ENCODE measurements at places on chromosomes 1 and 21.

- DNase-seq, result no peak
Measured at GRCh38 chr1:147062956-147063355, 109.3 kb downstream of the PRKAB2 start.

DNA sequence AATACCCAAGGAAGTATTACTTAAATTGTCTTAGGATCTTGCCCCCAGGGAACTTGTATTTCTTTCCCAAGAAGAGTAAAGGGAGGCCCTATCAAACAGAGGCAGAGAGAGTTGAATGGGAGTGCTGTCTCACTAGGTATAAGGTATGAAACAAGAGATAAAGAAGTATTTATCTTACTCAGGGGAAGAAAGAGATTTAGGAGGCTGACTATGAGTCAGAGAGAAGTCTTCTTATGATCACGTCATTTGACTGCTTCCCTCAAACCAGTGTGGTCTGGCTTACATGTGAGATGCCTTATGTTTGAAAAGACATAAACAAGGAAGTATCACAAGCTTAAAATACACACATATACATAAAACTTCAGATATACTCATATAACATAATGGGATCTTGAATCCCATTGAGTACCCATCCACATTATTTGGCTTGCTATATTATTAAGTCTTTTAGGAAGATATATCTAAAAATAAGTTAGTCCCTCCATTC lies 29.6 kb downstream of the DUSP10 start:
- no peak for DNase-seq

GRCh38 chr1:180428782-180429695 lies 73.3 kb downstream of the ACBD6 start:
- DNase-seq, result no peak

DNA sequence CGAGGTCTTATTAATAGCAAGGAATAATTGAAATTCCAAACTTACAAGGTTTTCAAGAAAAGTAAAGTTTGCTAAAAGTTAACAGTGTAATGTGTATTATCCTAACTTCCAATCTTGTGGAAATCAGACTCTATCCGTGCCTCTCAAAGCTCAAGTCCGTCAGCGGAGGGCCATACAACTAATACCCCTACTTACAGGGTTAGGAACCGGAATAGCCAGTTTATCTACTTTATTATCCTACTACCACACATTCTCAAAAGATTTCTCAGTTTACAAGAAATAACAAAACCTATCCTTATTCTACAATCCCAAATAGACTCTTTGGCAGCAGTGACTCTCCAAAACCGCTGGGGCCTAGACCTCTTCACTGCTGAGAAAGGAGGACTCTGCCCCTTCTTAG lies 457.8 kb downstream of the PTPRC start:
- DNase-seq, result no peak

DNA sequence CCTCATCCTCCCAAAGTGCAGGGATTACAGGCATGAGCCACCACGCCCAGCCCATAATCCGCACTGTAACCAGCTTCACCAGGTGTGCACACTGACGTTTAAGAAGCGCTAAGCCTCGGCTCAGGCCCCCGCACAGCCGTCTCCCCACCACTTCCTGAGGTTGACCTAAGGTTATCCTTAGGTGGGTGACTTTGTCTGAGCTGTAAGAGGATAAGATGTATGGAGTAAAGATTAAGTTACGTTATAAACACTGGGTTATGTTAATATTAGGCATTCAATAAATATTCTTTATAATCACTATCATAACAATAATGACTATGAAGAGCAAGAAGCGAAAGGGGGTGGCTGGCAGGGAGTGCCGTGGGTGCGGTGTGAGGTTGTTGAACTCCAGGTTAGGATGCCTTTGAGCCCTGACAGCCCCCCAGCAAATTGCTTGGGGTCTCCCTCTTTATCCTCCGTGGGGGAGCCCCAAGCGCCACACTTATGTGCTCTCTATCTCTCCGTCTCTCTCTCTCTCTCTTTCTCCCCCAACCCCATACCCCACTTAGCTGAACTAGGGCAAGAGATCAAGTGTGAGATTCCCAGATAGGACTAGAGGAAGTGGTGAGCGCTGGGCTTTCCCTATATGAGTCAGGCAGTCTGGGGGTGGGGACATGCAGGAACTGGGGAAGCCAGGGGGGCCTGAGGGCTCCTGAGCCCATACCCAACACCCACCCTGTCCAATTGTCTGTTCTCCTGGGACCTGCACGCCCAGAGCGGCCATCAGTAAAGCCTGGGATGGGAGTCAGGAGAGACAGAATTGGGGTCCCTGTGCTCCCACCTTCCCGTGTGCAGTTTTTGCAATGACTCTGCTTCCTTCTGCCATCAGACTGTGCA lies 7.6 kb downstream of the EFHD2 start:
- DNase-seq, result peak; percentile 12

GRCh38 chr1:222009105-222009730 lies 267.3 kb upstream of the DUSP10 start:
- DNase-seq, result no peak

- no peak for DNase-seq
Measured at GRCh38 chr1:90724926-90725656, 8.0 kb upstream of the BARHL2 start.

GRCh38 chr1:234643850-234644134 lies 33.8 kb upstream of the IRF2BP2 start:
- DNase-seq, result no peak

- no peak for DNase-seq
Measured at GRCh38 chr1:46072975-46073374, 59.5 kb downstream of the PIK3R3 start.

GRCh38 chr1:212754680-212755079 lies 36.9 kb downstream of the NSL1 start:
- DNase-seq, result no peak

DNA sequence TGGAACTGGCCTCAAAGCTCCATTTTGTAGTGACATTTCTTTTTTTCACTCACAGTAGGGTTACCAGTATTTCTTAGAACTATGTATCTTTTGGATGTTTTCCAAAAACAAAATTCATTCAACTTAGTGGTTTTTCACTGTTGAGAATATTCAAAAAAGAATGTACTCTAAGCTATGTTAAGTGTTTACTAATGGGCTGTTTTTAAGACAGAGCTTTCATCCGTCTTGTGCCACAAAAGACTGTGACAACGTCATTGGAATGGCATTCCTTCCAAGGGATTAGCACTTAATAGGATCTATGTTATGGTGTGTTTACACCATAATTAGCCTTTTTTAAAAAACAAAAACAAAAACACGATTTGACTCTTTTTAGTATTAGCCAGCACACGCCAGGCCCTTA lies 66.8 kb downstream of the TTC3 start:
- DNase-seq, result no peak

- DNase-seq, result no peak
Measured at GRCh38 chr1:63000508-63000907, 216.6 kb downstream of the ATG4C start.

- DNase-seq, result peak; percentile 92
Measured at GRCh38 chr1:66533804-66534740, at the start of gene SGIP1. Gene SGIP1, plus strand, starts transcription at chr1:66534153. Its CDS starts 206 bp downstream, at chr1:66534359.

DNA sequence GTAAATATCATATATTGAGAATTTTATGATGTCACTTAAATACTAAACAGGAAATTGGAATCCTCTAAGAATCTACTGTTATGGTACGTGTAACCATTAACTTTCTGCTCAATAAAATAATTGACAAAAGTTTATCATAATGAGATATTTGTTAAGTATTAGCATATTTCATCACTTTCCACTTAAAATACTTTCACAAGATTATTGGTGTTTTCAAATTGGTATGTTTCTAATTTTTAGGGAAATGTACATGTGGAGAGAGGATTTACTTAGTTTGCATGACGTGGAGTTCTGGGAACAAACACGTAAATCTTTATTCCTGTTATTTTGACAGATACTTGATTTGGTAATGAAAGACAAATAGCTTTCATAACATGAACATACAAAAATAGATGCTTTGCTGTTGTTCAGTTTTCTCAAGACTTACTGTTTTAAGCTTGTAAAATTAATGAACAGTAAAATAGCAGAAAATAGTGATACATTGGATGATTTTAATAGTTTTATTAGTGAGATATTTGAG lies 1.6 kb downstream of the SRSF11 start:
- DNase-seq, result no peak

DNA sequence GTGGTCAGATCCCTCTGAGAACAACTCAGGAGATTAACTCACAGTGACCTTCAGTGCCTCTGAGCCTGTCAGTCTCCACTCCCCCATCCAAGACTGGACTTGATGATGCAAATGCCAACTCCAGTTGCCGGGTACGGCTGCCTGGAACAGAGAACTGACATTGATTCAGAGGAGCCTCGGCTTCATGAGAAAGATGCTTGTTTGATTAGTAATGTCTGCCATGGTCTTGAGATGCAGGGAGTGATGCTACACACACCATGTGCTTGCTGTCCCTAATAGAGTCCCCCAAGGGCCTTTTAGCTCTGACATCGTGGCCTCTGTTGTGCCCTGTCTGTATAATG lies 51.8 kb upstream of the LRP8 start:
- no peak for DNase-seq
